ENCODE measurements at places on chromosomes 3 and 15.

DNA sequence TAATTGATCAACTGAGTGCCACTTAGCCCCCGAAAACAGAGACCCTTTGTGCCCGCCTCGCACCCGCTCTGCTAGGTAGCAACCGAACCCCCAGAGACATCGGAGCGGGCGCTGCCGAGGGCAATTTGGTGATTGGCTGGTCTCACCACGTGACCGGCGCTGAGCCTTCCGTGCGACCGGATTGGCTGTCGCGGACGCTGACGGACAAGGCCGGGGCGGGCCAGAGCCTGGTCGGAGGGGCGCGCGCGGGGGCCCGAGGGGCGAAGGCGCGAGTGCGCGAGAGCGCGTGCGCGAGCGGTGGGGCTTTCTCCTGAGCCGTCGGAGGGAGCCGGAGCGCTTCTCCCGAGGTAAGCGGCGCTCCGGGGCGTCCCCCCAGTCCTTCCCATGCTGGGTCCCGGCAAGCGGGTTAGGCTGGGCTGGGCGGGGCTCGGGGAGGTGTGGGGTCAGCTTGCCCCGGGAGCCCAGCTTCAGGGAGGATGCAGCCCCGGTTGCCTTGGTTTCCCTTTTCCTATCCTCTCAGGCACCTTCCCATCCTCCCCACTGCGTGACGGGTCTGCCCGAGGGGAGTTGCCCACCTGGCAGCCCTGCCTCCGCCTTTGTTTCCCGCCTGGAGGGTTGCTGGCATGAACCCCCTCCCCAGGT, at the start of gene TMEM108:
TSS of gene TMEM108 (plus strand) at position 303 of the 642 bp plus-strand sequence.
- DNase-seq, result peak; percentile 30

DNA sequence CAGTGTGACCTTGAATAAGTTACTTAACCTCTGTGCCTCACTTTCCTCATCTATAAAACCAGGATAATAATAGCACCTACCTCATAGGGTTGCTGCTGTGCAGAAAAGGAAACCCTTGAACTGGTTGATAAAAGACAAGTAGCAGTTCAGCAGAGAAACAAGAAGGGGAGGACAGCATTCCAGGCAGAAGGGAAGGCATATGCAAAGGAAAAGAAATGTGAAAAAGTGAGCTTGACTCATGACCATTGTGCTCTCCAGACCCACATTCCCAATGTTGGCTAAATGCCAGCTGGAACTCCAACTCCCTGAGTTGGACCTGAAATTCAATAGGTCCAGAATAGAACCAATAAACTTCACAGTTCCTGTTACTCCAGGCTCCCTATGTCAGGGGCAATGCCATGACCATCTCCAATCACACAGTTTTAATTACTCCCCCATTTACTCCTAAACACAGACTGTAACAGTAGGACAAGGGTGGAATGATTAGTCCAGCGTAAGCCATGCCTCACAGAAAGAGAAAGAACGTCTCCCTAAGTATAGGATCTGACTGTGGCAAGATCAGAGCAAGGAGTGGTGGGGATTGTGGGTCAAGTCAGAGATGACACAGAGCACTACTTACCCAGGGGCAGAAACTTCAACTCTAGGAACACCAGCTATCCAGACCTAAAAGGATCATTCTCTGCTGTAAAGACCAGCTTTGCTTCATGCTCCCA, 26.9 kb downstream of the PRKAR2A start:
- DNase-seq, result no peak

GRCh38 chr3:71581457-71582035, 2.0 kb downstream of the FOXP1 start:
- peak; percentile 27 for DNase-seq

DNA sequence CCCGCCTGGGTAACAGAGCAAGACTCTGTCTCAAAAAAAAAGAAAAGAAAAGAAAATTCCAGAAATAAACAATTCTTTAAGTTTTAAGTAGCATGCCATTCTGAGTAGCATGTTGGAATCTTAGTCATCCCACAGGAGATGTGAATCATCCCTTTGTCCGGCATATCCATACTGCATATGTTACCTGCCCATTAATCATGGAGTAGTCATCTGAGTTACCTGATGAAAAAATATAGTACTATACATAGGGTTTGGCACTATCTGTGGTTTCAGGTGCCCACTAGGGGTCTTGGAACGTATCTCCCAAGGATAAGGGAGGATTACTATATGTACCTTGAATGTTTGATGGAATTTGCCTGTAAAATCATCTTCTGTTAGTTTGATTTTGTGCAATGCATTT, 6.3 kb upstream of the CCR4 start:
- no peak for DNase-seq

DNA sequence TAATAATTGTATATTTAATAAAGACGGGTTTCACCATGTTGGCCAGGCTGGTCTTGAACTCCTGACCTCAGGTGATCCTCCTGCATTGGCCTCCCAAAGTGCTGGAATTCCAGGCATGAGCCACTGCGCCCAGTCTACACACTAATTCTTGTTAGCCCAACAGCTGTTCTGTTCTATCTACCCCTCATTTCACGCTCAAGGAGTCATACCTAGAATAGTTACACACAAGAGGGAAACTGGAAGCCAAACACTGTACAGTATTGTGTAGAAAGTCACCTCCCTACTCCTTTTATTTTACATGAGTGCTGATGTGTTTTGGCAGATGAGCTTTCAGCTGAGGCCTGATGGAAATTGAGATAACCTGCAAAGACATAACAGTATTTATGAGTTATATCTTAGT, 13.4 kb upstream of the CTDSPL2 start:
- DNase-seq, result no peak

DNA sequence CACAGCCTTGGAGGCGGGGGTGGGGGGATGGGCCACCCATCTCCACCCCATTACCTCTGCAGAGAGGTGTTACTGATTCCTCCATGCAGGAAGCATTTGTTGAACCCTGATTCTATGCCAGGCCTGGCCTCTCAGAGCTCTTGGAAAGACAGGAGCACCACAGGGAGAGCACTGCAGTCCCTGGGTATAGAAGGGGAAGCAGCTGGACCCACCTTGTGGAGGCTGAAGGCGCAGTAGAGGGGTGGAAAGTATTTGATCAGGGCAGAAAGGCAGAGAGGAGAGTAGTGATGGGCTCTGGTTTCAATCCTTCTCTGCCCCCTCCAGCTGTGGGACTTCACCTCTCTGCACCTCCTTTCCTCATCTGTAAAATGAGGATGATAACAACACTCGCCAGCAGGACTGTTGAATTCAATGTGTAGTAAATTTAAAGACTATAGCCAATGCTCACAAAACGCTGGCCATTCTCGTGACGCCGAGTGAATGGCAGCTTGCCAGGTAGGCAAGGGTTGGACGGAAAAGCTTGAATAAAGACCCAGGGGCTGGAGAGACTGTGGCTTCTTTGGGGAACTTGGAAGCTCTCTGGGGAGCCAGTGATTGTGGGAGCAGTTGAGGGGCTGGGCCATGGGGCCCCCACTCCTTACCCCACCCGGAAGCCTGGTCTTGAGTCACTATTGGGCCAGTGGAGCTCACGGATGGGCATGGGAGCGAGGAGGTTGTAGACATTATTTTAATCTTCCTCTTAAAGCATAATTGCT, 8.0 kb upstream of the CCDC33 start:
- no peak for DNase-seq

DNA sequence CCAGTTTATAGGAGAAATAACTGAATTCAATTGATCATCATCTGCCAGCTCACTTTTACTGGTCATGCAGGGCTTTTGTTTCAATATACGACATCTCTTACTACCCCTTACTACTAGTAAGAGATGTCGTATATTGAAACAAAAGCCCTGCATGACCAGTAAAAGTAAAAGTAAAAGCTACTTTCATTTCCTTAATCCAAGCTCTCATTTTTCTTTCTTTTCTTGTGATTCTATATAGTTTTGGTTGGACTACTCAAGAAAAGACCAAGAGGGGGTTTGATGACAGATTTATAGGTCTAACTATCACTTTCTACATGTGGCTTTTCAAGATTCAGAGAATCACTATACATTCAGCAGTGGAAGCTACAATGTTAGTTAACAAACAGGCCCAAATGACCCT, 1237.3 kb downstream of the ROBO2 start:
- DNase-seq, result no peak

DNA sequence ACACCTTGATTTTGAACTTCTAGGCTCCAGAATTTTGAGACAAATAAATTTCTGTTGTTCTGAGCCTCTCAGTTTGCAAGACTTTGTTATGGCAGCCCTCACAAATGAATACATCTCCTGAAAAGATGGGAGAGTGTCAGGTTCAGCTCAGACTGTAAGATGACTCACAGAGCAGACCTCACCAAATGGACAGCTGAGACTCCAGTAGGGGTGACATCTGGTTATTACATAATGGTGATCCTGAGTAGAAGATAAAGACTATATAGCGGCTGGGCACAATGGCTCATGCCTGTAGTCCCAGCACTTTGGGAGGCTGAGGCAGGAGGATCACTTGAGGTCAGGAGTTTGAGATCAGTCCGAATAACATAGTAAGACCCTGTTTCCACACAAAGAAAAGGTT, 26.2 kb upstream of the MTMR14 start:
- no peak for DNase-seq

DNA sequence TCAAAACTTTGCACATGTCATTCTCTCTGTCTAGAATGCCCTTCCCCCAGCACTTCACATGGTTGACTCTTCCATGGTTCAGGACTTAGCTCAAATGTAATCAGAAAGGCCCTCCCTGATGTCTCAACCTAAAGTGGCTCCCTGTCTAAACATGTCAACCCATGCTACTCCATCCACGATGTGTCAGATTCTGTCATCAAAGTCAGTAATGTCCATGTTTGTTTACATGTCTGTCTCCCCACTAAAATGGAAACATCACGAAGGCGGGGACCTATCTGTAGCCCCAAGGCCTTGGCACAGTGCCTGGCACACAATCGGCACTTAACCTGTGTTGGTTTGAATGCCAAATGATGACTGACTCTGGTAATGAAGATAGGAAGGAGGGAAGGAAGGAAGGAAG, 20.8 kb upstream of the SNTN start:
- DNase-seq, result no peak

GRCh38 chr3:115638991-115639390, 15.7 kb downstream of the GAP43 start:
- no peak for DNase-seq

DNA sequence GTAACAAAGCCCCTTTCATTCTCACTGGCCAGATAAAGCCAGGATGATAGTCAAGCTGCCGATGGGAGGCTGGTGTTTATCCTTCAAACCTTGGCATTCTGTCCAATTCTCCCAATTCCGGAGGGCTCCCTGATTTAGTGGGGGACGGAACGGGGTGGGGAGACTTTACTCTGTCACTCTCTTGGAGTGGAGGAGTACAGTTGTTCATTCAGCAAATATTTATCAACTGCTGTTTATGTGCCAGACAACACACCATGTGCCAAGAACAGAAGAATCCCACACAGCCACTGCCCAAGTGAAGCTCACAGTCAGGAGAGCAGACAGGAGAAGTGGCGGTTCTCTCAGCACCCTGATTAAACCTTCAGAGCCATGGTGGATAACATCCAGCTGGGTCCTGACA, 63.3 kb downstream of the WNT5A start:
- DNase-seq, result no peak
